Activated T-helper 9 cell treated with anti-CD3 and anti-CD28 coated beads, Interleukin-2, amount 50 U/mL, for 16 hours (primary cell): ENCODE measurements at places on chromosomes 2 and 18.
A peak's percentile ranks its signal among the peaks of the same experiment; 100 is the strongest.

DNA sequence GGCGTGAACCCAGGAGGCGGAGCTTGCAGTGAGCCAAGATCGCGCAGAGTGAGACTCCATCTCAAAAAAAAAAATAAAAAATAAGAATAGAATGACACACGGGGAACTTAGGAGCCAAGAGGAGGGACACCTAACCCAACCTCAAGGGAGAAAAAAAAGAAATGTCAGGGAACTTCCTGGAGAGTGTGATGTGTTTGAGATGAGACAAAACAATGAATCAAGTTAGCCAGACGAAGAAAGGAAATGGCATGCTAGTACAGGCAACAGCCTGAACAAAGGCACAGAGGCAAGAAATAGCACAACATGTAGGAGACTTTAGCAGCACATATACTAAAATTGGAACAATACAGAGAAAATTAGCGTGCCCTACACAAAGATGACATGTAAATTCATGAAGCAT, 36.7 kb upstream of the PAPOLG start:
- DNase-seq, result no peak

DNA sequence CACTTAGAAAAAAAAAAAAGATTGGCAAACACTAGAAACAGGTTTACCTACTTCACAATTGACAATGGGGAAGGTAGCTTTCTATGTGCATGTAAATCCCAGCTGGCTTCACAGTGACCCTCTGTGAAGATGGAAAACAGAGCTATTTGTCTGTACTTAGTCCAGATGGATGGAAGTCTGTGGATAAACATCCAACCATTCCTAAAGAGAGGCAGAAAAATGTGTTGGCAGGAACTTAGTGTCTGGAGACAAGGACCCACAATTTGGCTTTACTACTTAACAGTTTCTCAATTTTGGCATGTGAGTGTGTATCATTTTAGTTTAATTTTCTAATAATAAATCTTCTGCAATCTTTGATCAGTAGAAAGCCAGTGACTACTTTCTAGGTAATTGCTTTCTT, 154.4 kb downstream of the RAD51AP2 start:
- DNase-seq, result no peak

DNA sequence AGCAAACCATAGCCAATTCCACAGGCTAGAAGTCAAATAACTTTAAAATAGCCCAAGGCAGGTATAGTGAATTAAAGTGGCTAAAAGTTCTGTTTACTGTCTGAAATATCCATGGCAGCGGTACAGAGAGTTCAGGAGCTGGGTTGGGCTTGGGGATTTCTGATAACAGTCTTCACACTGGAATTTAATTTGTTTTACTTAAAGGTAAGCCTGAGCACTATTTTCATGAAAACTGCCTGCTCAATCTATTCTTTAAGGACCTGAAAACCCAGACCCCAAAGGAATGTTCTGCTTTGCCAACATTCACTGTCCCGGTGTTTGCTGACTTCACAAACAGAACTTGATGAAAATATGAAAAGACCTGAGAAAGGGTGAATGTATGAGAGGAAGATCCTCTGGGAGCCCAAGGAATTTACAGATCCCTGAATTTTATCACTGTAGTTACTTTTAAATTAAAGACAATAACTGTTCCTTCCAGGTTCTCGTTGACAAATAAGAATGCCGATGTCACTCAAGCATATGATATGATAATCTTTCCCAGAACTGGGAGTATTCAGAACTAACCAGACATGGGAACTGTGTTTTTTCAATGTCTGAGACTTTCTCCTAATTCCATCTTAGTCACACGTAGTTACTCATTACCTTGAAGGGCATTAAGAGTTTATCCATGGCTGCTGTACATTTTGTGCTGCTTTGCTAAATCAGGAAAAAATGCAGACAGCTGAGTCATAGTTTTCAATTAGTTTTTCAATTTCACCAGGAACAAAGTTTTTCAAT, 28.3 kb upstream of the ITGB6 start:
- no peak for DNase-seq

GRCh38 chr18:46152436-46152807, 48.2 kb downstream of the HAUS1 start:
- no peak for DNase-seq

- DNase-seq, result no peak
Observed at GRCh38 chr18:35999925-36000324, 27.4 kb downstream of the RMP24 start.

DNA sequence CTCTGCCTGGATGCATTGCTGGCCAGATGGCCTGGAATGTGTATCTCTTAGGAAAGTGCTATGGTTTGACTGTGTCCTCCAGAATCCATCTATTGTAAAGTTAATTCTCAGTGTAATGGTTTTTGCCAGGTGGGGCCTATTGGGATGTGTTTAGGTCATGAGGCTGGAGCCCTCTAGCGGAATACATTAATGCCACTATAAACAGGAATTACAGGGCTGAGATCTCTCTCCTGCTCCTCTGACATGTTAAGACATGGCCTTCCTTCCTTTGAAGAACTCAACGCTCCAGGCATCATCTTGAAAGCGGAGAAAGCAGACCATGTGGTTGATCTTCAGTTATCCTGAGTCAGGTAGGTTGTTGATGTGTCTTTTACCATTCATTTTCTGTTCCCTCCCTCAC, 276.4 kb downstream of the RPIA start:
- DNase-seq, result no peak

DNA sequence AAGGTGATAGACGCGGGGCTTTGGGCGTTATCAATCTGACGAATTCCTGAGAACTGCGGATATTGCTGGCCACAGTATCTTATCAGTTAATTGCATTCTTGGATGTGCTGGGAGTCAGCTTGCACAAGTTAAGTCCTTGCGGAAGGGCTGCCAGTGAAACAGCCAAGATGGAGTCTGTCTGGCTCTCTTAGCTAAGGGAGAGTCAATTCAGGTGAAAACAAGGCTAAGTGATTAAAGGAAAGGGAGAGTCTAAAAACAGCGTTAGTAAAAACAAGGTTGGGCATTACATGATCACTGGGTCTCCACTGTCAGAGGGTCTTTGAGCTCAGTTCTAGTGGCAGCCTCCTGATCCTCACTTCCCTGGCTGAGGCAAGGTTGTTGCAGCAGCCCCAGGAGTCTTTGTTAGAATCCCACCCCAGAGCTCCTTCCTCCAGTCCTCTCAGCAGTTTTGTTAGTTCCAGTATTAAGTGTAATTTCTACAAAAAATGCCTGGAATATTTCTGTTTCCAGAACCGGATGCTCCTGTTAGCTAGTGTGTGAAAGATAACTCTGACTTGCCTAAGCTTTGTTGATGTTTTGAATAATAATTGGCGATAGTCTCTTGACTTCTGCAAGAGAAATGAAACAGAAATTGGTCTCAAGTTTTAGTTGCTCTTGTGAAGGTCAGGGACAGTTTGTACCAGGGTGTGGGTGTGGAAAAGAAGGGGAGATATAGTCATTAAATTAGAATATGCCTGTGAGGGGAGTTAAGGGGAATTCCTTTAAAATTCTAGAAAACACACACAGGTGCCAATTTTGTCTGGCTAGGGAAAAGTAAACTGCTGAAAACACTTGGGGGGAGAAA, 10.6 kb downstream of the CFLAR start:
- DNase-seq, result no peak

DNA sequence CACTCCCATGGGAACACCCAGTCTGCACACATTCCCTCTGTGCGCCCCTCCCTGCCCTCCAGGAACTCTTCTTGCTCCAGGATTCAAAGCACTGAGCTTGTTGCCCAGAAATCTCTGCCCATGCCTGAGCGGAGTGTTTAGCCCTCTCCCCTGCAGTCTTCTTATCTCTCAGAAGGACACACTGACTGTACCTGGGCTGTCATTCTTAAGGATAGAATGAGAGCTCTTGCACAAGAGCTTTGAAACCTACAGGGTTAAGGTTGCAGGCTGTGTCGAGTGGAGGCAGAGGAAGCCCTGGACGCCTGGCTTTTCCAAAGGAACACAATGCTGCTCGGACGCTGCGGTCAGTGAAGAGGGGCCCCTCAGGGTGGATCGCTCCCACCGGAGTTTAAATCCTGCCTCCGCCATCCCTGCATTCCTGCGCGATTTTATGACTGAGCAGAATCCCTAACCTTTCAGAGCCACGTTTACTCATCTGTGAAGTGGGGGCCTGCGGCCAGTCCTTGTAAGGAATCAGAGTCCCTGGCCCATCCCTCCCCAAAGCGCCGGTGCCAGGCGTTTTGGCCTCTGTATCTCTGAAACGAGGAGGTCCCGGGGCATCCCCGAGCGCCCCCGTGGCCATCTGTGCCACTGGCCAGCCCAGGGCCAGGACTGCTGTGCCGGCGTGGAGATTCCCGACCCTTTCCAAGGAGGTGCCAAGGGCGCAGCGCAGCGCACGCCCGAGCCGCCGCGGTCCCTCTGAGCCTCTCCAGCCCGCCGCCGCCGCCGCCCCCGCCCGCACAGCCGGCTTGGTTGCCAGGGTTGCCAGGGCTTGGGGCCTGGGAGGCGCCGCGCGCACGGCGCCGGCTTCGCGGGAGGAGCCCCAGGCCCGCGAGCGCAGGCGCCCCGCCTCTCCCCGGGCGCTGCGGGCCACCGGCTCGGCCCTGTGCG, 58.9 kb downstream of the FAM168B start:
- DNase-seq, result no peak

DNA sequence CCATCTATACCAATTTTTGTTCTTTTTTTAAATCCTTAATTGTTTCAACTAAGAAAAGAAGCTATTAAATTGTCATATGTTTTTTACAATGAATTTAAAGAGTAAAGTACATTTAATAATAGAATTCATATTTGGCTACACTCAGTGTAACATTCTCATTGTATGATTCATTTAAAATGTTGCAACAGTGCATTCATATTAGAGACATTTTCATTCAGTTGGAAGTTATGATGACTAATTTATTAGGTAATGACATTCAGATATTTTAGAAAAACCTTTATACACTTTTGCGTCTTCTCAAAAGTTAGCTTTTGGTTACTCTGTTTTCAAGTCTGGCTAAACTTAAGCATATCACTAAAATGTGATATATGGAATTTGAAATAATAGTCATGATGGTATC, 887.5 kb upstream of the NRXN1 start:
- no peak for DNase-seq

GRCh38 chr2:134640494-134640893, 78.3 kb downstream of the TMEM163 start:
- DNase-seq, result no peak

DNA sequence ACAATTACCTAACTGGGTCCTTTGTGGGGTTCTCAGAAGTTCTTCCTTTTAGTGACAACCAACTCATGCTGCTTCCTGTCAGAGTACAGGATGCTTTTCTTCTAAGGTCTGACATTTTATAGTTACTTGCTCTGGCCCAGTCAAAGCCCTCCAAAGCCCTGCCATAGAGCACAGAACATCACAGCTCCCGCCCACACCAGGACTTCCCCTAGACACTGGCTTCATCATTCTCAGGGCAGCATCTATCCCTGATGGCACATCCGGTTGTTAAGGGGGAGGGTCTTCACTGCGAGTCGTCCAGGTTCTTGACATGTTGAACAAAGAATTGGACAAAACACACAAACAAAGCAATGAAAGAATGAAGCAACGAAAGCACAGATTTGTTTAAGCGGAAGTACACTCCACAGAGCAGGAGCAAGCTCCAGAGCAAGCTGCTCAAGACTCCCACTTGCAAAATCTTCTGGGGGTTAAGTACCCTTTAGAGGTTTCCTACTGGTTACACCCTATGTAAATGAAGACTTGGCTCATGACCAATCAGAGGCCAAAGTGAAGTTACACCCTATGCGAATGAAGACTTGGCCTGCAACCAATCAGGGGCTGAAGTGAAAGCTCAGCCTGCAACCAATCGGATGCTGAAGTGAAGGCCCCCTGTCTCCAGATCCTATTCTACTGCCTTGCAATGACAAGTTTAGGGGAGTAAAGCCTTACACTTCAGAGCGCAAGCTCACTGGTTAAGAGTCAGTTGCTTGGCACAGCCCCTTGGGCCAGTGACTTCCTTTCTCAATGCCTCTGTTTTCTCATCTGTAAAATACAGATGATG, 79.0 kb downstream of the HDAC4 start:
- peak; percentile 25 for DNase-seq

DNA sequence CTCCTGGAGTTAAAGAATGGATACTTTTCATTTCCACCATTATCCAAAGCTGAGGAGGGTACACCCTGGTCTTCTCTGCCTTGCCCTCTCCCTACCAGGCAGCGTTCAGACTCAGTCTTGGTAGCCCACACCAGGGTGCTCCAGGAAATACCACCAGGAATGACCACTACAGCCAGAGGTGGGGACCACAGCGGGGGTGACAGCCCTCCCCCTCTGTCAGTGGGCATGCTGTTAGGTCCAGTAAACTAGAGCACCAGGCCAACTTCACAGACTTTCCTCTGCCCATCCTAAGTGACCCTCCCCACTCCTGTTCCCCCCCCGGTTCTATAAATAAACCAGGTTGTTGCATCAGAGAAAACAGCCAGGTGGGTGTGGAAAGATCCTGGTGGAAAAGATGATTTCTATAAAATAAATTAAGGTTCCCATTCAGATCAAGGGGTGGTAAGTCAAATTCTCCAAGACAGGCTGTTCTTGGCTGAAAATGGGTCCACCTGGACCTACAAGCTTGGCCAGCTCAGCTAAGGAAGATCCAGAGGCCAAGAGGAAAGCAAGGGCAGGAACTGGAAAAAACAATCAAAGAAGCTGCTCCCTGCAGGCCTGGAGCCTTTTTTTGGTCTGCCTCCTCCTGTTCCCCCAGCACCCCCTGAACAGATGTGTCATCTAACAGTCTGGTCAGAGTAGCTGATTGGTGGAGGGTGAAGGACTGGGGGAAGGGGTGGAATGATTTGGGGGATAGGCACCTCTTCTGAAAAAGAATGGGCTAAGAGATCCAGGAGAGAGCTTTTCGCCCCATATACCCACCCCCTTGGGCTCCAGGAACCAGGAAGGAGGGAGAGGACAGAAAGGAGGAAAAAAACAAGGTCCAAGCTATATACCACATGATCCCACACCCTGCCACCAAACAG, 2.3 kb downstream of the RAB11FIP5 start:
- DNase-seq, result no peak

DNA sequence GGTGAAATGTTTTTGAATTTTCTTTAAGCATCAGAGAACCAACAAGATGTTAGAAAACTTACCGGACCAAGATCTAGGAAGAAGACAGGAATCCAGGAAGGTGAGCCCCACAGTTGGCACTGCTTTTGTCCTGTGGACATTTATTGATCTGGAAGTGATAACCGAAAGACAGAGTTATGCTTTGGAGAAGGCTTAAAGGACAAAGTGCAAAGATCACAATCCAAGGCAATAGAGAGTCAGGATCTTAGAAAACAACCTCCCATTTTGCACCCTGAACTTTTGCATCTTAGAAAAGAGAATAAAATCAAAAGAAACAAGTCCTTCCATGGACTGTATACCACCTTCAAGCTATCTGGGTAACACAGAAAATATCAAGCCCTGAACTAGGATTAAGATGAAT, 129.4 kb upstream of the SRD5A2 start:
- no peak for DNase-seq

DNA sequence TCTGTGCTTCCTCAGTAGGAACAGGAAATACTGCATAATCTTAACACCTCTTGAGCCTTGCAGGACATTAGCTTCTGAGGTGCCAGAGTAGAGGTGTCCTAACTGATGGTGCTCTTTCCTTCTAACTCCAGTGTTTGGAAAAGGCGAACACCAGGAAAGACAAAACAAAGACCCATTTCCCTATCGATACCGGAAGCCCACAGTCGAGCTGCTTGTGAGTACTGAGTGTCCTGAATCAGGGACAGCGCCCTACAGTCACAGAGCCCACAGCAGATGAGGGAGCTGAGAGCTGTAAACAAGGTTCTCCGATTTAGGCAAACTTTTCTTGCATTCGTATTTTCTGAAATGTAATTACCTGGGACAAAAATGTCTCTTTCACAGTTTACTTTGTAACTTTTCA, 50.7 kb downstream of the SLC14A2 start:
- no peak for DNase-seq

- no peak for DNase-seq
Observed at GRCh38 chr2:234502919-234503285, 6.0 kb upstream of the ARL4C start.
